Stimulated activated CD8-positive, alpha-beta memory T cell treated with anti-CD3 and anti-CD28 coated beads, Interleukin-4, amount 100 ng/mL, for 1 hour (primary cell): ENCODE measurements at places on chromosomes 12 and 14.

DNA sequence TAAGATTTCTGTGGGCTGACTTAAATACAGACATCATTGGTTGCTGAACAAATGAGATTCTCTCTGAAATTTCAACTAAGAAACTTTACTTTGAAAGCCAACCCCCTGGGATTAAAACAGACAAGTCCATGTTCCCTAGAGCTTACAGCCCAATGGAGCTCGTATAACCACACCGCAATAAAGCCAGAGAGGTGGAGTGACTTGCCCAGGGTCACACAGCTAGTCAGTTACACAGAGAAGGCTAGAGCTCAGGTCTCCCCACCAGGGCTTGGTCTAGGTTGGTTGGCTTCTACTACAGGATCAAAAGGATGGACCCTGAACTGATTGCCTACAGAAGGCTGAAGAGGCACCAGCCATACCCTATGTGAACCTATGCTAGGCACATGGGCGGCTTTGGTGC is 8.9 kb upstream of the LTBP2 start:
- DNase-seq = no peak

GRCh38 chr12:123761841-123762714 is at the start of gene DNAH10:
Gene DNAH10 (plus strand): TSS chr12:123762301. CDS start chr12:123762337, 36 bp downstream.
- DNase-seq = no peak

DNA sequence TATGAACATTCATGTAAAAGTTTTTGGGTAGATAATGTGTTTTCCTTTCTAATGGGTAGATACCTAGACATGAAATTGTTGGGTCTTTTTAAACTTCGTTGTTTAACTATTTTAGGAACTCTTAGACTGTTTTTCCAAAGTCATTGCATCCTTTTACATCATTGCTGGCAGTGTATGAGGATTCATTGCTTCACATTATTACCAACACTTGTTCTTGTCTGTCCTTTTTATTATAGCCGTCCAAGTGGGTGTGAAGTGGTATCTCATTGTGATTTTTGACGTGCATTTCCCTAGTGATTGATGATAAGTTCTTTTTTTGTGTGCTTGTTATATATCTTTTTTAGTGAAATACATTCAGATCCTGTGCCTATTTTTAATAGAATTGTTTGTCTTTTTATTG is 39.4 kb downstream of the USP15 start:
- DNase-seq = no peak

- no peak for DNase-seq
Observed at GRCh38 chr12:32229971-32230612, 123.4 kb downstream of the BICD1 start.

DNA sequence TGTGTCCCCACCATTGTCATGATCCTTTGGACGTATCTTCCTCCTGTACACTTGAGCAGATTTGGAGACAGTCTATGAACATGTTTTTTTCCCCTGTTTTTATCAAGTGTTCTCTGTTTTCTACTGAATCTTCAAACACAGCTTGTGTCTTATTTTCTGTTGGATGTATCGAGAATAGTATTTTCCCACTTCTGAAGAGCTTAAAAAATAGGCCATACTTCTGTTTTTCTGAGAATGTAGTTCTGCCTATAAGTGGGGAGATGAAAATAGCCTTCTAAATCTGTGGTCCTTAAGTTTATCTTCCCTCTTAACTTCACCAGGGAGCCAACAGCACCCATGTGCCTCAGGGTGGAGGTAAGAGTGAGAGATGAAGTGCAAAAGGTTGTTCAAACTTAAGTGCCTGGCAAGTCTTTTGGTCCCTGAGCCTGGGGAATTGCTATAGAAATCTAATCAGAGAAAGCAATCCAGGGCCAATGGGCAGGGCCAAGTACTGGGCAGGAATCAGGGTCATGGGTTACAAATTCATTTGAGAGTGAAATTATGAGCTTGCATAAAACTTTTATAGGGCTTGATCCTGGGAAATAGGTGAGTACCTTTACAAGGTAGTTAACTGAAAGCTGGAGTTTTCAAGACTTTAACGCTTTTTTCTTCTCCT is 58.9 kb downstream of the ARF6 start:
- DNase-seq = no peak

GRCh38 chr14:60092526-60092920 is 800 bp downstream of the PCNX4 start:
- no peak for DNase-seq

DNA sequence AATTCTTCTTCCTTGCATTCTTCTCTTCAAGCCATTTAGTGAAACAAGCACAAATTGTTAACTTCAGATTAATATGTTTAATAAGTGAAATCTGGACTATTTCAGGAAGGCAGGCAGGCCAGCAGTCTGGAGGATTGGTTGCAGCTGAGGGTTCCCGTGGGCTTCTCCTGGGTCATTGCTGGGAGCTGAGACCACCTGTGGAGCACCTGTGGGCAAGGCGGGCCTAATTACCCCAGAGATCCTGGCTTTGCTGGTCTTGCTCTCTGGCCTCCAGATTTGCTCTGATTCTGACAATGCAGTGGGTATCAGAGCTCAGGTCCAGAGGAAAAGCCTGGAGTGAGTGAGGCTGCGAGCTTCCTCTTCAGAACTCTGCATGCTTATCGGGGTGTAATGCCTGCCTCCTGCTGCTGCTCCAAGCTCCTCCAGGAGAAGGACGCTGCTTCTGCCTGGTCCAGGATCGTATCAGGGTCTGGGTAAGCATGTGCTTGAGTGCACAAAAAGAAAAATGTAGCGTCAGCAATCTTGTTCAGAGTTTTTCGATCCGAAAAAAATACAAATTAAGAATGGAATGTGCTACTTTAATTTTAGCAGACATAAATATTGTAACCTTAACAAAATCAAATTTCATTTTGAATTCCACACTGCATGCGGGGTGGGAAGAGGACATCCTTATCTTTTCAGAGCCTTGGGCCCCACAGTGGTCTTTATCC is 93.8 kb downstream of the TMEM30B start:
- DNase-seq = no peak

DNA sequence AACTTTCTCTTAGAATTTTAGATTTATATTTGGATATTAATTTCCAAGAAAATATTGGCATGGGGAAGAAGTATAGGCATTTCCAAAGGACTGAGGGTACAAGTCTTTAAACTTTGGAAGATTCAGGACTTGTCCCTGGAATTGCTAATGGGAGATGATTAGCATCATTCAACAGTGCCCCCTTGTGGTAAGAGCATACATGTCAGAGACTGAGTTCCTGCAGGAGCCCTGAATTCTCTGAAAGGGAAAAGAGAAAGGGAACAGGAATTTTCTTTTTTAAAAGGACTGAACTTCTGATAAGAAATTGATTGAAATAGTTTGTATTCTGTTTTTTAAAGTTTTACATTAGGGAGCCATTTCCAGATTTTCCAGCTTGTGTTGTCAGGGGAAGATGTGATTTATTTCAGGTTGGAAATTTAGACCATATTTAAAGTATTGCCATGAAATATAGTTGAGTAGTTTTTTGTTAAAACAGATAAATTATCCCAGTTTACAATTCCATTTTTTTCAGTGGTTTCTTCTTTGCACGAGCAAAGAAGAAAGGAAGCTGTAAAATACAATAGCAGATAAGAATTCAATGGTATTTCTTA is 44.0 kb upstream of the REP15 start:
- DNase-seq = no peak

- DNase-seq = no peak
Observed at GRCh38 chr14:99265571-99265970, 6.4 kb downstream of the BCL11B start.

DNA sequence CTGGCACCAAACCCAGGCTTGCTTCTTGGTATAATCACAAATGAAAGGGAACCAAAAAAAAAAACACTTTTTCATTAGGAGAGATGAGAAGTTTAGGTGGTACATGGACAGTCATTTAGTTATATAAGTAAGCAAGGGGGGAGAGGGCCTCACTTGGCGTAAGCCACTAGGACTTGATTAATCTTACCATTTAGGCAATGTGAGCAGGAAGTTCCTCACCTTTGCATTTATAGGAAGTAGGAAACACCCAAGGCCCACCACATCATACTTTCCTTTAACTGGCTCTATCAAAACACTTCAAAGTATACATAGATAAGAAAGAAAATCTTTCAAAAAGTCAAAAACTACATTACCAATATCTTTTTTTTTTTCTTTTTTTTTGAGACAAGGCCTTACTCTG is 6.7 kb upstream of the RPS6KA5 start:
- DNase-seq = no peak

DNA sequence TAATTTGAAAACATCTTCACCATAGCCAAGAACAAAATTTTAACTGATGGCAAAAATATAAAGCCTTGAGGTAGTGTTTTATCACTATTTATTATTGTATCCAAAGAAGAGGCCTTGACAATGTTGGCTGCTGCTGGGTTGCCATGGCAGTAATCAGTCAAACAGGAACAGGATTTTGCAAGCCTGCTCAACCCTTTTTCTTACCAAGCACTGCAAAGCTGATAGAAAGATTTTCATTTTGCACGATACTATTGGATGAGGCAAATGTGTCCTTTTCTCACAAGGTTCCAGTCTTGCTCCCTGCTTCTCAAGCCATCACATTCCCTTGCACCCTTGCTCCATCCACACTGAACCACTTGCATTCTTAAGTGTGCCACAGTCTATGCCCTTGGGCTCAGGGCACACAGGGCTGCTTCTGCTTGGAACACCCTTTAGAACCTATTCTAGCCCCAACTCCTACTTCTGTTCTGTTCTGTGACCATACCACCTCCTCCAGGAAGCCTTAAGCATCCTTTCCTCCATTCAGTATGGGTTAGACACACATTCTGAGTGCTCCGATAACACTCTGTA is 76.5 kb upstream of the AMIGO2 start:
- DNase-seq = no peak
